GDM1 (cell line): ENCODE measurements at places on chromosomes 6 and 20.

DNA sequence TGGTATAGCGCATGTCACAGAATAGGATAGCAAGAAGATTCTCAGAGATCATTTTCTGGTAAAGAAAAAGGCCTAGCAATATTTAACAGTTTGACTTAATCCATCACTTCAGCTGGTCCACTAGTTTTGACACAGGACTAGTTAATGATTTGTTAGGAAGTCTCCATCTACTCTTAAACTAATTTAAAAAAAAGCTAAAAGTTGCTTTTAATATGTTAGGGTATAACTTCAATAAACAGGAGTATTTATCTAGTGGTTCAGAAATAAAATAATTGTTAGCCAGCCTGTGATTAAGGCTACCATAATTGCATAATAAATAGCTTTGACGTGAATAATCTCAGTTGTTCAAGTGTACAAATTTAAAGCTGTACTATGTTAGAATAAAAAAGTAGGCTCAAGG is 195.6 kb downstream of the FUT9 start:
- DNase-seq: no peak

- DNase-seq: no peak
These were observed 528.4 kb downstream of the GRIK2 start for GRCh38 chr6:101921829-101922450.

GRCh38 chr20:33522256-33522820 is 32.4 kb downstream of the CBFA2T2 start:
- DNase-seq: no peak

DNA sequence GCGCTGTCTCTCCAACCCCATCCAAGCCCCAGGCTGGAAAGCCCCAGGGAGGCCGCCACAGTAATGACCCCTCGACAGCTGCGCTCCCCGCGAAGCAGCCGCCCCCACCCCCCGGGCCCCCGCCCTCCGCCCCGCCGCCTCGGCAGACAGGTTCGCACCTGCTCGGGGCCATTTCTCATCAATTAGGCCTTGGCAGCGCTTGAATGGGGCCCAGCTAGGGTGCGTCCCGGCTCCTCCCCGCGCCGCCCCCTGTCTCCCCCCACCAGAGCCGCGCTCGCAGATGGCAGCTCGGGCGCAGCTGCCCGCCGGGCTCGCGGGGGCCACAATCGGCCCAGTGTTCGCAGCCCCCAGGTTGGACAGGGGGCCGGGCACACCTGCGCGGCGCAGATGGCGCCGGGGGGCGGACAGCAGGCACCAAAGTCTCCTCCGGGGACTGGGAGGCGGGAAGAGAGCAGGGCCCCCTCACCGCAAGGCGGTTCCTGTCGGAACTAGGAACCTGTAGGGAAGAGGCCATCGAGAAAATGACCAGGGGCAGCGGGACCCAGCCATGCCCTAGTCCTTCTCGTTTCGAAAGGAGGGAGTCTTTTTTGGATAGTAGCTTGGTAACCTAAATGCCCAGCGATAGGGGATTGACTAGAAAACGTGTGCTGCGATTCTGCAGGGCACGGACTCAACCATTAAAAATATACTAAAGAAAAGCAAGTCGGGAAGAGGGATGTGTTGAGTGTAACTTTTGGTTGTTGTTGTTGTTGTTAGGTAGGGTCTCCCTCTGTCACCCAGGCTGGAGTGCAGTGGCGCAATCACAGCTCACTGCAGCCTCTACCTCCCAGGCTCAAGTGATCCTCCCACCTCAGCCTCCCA is 83.2 kb upstream of the EYA2 start:
- no peak for DNase-seq

DNA sequence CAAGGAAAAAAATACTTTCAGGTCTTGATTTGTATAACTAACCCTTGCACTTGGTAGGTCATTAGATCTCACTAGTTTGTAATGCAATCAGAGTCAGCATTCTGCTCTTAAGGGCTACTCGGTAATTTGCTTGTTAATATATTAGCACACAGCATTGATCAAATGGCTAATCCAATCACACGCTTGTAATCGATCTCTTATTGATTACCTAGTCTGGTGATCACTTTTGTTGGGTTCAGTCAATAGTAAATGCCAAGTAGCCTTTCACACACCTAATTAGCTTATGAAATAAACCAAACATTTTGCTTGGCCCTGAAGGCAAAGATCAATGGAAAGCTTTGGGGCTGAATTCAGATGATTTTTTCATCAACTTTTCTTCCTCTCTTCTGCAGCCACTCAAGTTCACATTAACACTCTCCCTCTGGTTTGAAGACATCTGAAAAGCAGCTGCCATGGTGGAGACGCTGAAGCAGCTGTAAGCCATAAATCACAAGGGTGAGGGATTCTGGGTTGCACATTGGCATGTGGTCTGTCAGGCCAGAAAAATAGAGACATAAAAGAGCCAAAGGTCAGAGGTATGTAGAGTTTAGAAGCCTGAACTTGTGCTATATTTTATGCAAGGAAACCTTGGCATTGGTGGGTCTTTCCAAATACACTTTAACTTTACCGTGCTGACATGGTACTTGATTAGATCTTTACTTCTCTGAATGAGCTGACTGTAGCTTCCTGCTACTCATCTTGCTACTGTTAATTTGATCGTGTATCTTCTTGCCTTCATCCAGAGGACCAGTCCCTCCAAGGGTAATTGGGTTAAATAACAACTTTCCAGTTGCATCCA is 234.4 kb downstream of the SIM1 start:
- no peak for DNase-seq

DNA sequence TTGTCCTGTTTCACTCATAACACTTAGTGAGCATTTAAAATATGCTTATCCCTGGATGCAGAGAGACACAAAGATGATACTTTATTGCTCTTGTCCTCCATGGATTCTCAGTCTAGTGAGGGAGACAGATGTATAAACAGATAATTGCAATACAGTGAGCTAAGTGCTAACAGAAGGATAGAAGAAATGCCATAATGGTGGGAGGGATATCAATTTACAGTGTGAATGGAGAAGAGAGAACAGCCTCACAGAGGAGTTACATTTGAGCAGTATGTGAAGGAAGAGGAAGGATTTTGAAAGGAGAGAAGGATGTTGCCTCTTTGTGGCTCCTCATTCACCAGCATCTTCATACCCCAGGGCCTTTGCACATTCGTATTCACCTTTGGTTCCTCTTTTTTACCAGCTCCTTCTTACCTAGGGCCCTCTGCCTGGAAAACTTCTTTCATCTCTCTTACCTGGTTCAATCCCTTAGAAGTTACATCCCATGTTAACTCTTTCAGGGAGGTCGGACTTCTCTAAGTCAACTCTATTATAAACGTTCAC is 341.7 kb downstream of the PRL start:
- DNase-seq: no peak

DNA sequence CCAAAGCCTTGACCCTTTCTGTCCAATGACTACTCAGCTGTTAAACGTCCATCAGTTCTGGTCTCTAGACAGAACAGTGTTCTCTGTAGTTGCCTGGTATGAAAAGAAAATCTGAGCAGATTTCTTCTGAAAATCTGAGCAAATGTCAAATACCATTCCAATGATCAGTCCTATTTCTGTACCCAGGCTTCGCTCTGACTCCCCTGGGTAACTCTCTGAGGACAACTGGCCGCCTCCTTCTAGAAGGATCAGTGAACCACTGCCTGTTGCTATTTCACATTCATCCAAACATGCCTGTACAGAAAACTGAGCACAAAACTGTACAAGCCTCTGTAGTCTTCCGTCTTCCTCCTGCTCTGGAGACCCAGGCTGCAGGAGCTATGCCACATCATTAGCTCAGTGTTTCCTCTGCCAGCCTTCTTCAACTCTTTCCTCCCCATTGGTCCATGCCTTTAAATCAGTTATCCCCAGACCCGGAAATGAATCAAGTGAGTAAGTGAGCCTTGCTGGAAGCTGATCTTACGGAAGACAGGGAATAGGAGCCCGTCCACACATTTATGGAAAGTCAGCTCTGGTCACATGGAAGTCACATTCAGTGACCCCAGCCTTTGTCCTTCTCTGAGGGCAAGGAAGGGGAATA is 63.3 kb downstream of the DAAM2 start:
- no peak for DNase-seq

GRCh38 chr20:46626758-46627157 is 24.5 kb downstream of the SLC13A3 start:
- no peak for DNase-seq

- no peak for DNase-seq
These were observed 27.7 kb downstream of the MAP3K5 start for GRCh38 chr6:136764517-136764993.

- DNase-seq: no peak
These were observed 64.8 kb downstream of the GRIK2 start for GRCh38 chr6:101458336-101458735.

DNA sequence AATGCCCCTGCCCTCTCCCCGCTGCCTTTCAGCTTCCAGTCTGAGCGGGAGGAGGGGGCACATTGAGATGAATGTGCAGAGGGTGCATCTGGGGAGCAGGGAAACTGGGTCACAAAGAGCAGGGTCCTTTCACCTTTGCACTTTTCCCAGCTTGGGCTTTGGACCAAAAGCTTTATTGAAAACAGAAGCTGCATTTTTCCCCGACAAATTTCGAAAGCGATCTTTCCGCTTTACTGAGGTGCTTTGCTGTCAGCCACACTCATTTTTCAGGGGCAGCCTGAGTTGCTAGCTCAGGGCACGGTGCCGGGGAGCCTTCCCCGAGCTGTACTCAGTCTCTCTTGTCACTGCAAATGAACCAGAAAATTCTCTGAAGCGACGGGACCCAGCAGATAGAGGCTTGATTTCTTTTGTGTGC is 283.7 kb upstream of the SOX4 start:
- DNase-seq: no peak

- no peak for DNase-seq
These were observed 10.9 kb downstream of the ARFGEF2 start for GRCh38 chr20:48932375-48932941.

DNA sequence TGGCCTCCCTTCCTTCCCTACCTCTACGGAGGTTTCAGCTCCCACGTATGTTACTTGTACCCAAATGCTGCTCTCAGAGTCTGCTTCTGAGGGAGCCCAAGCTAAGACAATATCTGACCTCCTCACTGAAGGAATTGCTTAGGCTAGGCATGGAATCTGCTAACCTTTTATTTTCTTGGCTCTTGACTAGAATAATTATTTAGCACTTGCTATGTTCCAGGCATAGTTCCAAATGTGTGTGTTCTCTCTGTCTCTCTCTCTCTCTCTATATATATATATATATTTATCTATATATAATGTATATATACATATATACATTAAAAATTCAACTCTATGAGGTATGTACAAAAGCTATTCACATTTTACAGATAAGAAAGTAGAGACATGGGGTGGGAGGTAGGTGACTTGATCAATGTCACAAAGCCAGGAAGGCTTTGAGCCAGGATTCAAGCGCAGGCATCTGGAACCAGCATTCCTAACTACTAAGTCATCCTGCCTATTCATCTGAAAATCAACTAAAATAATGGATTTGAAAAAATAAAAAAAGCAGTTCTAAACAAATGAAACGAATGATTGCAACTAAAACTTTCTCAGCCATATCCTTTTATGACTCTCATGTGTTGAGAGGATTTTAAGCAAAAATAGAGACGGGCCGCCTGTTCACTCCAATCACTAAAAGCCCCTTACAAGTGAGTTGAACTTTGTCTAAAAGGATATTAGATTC is 189.7 kb upstream of the JAG1 start:
- no peak for DNase-seq

- DNase-seq: no peak
These were observed 110.5 kb downstream of the RTN4IP1 start for GRCh38 chr6:106518748-106519147.
